Anterior cingulate cortex (tissue), 58 donors: ENCODE measurements at places on chromosomes 11 and 22.
A peak's percentile ranks its signal among the peaks of the same experiment; 100 is the strongest.

GRCh38 chr22:16965560-16965959 lies 42.5 kb downstream of the GAB4 start:
- no peak for DNase-seq

GRCh38 chr22:21816787-21817496 lies 50.5 kb downstream of the MAPK1 start:
- DNase-seq, result no peak

- no peak for DNase-seq
These were observed 279.9 kb downstream of the TENM4 start for GRCh38 chr11:79160791-79161403.

GRCh38 chr22:38754751-38755154 lies 1.0 kb downstream of the SUN2 start:
- no peak for DNase-seq

GRCh38 chr11:72985645-72986044 lies 156.5 kb downstream of the FCHSD2 start:
- DNase-seq, result no peak

DNA sequence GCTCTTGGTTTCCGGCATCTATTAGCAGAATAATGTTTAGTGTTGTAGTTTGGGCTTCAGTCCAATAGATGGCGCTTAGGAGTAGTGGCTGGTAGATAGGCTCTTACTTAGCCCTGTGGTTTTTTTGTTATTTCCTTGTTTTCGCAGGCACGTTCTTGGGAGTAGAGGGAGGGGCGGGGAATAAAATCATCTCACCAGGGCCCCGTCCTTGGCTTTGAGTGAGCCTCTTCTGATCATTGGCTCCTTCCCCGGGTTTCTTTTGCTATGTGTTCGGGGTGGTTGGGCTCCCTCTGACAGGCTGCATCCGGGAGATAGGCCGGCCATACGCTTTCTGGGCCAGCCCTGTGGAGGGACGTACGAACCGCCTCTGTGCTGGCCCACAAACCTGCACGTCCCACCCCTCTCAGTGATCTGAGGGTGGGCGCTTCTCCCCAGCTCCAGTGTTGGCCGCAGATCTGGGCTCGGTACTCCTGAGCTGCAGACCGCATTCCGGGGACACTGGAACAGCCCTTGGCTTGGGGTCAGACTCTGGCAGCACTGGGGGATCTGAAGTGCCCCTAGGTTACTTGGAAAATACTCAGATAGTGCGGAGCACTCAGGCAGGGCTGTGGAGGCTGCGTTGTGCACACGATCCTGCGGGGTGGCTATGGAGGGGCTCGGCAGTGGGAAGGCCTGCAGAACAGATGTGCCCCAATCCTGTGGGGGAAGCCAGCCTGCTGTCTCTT lies 217.0 kb downstream of the DYNC2H1 start:
- DNase-seq, result no peak

DNA sequence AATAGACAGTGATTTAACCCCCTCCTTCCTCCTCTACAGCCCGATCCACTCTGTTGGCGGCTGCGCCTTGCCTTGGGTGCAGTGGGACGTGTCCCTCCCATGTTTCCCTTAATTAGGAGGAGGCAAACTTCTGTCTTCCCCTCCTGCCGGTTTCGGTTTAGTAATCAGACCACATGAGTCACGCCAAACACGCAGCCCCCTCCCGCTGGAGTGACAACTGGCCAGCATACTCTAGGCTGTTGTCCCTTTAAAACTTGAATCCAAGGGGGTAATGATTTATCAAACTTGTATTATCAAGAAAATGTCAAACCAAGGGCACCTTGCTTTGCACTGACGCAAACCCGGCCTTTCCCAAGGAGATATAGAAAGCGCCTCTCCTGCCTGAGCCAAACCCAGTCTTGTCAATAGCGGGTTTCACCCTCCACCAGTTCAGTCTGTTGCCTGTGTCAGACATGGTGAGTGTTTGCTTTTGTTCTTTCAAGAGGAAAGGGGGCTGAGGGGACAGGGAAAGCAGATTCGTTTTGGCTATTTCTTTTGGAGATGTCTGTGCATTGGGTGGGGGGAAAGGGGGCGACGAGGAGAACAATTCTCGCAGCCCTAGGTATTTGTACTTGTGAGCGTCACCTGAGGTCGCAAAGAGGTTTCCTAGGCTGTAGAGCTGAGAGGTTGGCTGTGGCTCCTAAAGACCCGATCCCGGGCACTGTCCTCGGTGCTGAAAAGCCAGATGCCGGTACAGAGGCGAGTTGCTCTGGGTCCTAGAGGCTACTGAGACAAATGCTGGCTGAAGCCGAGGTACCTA lies at the start of gene SLC6A5:
TSS of gene SLC6A5 (plus strand) at position 388 of the 799 bp plus-strand sequence. CDS start at position 453, 65 bp downstream.
- DNase-seq, result no peak

DNA sequence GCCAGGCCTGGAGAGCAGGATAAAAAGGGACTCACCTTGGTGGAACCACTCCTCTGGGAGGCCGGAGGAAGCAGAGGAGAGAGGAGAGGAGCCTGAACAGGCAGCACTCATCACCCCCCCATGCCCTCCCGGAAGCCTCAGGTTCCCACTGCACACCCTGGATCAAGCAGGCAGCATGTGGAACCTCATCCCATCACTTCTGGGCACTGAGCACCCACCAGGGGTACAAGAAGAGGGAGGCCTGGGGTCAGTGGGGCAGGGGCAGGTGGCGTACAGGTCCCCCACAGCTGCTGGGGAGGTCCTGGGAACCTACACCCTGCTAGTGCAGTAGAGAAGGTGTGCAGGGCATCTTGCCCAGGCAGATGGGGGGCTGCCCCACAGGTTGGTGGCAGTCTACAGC lies 35.1 kb upstream of the TXNRD2 start:
- DNase-seq, result no peak

- DNase-seq, result no peak
These were observed 113.0 kb downstream of the ATXN10 start for GRCh38 chr22:45784357-45785277.

DNA sequence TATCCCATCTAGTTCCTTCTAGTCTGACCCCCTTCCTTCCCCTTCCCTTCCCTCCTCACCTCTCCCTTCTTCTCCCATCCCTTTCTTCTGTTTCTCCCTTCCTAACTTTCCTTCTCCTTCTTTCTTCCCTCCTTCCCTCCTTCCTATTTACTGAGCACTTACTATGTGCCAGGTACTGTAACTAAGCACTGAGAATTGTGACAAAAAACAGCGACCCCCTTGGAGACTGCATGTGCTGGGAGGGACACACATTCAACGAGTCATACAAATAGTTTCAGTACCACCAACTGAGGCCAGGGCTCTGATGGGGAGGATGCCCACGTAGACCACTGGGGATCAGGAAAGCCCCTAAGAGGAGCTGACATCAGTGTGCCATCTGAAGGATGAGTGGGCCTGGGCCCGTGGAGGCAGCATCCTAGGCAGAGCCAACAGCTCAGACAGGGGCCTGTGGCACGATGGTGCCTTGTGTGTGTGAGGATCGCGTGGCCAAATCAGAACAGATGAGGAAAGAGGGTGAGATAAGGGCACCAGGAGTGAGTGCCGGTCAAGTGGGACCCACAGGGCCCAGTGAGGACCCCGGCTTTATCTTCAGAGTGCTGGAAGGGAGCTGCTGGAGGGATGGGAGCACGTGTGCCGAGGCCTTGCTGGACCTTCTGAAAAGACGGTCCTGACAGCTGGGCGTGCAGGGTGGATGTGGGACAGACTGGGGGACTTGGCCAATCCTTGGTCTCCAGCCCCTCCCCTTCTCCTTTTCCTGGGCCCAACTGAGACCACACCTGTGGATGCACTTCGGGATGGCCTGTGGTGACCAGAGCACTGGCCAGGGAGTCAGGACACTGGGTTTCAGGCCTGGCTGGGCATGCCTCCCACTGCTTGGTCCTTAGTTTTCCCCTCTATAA lies 38.4 kb upstream of the CRYBB3 start:
- DNase-seq, result no peak

DNA sequence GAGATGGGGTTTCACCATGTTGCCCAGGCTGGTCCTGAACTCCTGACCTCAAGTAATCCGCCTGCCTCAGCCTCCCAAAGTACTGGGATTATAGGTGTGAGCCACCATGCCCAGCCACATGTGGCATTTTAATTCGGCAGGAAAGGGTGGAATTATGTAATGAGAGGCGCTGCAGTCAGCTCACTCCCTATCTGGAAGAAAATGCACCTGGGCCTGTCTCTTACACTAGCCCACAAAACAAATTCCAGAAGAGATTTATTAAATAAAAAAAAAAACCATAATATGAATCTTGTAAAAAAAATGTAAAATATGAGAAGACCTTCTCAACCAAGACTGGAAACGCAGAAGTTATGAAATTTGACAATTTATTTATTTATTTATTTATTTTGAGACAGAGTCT lies 8.2 kb upstream of the KAT5 start:
- DNase-seq, result no peak

GRCh38 chr11:36026315-36026968 lies 82.6 kb downstream of the LDLRAD3 start:
- DNase-seq, result no peak

DNA sequence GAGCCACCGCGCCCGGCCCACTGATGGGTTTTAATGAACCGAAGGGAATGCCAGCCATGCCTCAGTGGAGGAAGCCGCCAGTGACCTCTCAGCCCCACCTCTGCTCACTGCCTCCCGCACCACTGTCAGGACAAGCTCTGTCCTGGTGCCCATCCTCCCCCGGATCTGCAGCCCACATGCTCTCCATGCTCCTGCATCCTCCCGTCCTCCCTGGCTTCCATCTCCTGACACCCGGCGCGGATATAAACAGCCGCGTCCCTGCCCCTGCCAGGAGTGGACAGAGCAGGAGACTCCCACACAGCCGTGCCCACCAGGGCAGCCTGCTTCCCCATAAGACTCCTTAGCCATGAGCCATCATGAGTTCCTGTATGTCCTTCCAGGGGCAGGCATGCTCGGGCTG lies 26.9 kb downstream of the MACROD1 start:
- no peak for DNase-seq

DNA sequence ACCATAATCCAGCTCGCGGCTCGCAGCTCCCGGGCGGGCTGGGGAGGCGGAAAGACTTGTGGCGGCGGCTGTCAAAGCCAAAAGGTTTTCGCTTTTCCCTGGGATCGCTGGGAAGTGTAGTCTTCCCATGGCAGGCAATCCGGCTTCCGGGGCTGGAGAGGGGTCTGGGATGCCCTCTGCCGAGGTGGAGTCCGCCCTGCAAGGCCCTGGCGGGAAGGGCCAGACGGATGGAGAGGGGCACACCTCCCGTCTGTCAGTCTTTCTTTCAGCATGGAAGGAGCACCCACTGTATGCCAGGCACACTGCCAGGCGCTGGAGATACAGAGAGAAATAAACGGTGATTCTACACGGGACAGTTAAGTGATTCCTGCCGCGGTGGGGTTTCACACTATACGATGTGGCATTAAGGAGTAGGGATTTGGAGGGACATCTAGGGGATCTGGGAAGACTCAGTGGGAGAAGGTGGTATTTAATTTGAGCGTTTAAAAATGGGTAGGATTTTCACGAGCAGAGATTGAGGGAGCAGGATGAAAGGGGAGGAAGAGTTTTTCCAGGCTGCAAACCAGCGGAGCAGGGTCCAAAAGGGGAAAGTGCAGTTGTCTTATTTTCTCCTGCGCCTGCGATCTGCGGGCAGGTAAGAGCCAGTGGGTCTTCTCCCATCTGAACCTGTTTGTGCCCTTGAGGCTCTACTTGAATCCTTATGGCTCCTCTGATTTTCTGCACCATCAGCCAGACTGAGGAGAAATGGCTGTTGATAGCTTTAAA lies at the start of gene BACE1:
TSS of gene BACE1 (minus strand) at position 60 of the 765 bp plus-strand sequence. CDS start 461 bp downstream, outside the sequence.
- peak; percentile 82 for DNase-seq

GRCh38 chr11:70185348-70186055 lies 17.6 kb upstream of the FADD start:
- no peak for DNase-seq

DNA sequence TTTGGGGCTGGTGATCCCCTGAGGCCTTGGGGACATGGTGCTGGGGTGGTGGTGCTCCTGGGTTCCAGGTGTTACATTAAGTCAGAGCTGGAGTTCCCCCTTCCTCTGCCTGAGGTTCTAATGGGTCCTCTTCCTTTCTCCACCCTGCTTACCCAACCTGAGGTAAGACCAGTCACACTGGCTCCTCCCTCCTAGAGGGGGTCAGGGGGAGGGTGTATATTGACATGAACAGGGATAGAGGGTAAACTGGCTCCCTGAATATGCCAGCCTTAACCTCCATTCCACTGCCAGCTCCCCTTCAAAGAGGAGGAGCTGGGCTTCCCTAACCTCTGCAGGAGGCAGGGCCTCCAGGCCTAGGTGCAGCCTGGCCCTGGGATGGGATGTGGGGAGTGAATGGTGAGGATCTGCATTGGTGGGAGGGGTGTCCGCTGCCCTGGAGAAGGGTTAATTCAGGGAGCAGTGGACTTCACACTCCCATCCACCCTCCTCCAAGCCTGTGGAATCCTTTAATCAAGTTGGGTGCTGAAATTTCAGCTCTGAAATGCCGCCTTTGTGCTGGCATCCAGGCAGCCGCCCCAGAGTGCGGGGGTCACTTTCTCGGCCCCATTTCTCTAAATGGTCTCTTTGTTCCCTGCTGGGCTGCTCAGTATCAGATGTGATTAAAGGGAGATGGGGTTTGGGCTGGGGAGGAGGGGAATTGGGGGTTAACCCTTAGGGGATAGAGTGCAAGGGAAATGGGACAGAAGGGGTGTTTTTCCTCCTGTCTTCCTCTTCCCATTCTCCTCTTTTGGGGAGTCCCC lies 15.2 kb downstream of the POLR2F start:
- DNase-seq, result peak; percentile 72

DNA sequence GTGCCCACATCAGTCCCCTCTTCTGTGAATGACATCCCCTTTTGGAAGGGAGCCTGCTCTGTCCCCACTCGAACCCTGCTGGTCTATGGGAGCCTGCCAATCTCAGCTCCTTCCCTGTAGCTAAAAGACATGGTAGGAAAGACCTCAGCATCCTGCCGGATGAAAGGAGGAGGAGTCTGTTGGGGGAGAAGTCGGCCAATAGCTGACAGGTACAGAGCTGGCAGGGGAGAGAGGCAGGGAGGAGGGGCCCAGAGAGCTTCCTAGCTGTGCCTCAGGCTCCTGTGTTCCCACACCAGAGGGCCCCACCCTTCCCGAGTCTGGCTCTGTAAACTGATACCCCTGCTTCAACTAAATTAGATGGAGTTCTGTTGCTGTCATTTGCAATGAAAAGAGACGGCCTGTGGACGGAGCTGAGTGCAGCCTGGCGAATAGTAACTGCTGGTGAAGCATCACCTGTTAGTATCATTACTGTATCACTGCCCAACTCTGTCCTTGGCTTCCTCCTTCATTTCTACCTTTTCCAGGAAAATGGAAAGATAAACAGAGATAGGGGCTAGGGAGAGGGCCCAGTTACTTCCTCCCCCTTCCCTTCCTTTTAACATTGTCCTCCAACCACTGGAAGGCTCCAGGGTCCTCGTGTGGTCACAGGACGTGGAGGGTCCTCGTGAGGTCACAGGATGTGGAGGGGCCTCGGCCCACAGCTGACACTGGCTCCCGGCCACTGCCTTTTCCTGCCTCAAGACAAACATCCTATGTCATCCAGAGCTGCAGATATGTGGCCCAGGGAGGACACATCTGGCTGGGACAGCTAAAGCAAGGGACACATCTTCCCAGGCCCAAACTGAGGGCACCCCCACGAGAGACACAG lies 15.1 kb downstream of the FXYD6 start:
- no peak for DNase-seq

GRCh38 chr11:27183672-27184457 lies 143.2 kb downstream of the BBOX1 start:
- DNase-seq, result no peak
